ENCODE measurements at places on chromosomes 2 and 18.

DNA sequence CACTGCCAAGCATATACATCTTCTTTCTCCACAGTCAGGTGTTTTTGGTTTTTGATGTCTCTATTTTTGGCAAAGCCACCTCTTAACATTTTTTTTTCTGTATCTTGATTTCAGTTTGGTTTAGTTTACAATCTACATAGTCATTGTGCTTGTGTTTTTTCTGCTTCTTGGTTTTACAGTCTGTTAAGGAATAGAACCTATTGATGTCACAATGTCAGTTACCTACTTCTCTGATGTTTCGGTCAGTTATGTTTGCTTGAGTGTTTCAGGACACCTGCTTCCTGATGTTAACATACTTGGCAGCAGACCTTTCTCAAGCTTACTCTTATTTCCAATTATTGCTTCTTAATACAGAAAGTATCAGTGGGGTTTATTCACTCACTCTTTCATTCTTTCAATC is 253.3 kb downstream of the SPAG16 start:
- DNase-seq, result no peak

- DNase-seq, result no peak
Measured at GRCh38 chr2:86302320-86302719, 35.1 kb downstream of the REEP1 start.

DNA sequence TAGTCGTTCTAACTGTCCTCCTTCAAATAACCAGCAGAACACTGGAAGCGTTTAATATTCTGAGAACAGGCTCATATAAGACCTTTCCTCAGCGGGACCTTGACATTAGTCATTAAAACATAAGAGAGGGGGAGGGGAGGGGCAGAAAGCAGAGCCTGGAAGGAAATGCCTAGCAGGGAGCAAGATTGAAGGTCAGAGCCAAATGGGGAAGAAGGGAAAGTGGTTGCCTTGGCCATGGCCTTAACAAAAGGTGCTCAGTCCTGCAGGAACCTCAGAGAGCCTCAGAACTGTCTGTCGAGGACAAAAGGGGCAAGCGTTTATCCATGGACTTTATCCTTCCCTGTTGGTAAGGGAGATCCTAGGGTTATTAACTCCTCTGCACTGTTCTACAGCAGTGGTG is 856 bp upstream of the PLA2R1 start:
- no peak for DNase-seq

DNA sequence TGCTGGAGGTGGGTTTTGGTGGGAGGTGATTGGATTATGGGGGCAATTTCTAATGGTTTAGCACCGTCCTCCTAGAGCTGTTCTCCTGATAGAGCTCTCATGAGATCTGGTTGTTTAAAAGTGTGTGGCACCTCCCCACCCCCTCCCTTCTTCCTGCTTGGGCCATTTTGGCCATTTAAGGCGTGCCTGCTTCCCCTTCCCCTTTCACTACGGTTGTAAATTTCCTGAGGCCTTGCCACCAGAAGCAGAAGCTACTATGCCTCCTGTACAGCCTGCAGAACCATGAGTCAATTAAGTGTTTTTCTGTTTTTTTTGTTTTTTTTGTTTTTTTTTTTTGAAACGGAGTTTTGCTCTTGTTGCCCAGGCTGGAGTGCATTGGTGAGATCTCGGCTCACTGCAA is 335.7 kb upstream of the HS6ST1 start:
- peak; percentile 86 for DNase-seq

DNA sequence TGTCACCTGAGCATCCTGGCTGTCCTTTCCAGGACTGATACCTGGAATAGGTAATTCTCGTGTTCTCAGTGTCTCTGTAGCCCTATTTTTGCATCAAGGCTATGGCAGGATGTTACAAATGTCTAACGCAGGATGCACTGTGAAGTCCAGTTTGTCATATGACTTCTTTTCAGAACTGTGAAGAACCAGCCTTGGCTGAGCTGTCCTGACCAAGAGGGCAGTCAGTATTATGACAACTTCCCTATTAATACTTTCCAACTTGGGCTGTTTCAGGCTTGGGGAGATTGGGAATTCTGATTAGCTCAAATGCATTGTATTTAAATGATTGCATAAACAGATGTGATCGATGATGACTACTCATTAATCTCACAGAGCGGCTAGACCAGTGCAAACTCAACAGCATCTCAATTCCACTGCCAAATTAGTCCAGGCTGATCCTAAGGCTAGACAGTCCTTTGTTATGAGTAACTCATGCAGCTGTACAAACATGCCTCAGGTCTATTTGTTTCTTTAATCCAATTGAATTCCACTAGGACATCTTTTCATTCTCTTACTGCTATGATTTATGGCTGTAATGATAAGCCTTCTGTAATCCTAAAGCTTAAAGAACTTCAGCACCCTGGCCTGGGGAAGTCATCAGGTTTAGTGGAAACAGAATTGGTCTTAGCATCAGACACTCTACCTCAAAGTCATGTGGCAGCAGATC is 331.6 kb downstream of the KCNS3 start:
- no peak for DNase-seq
